ENCODE measurements at places on chromosomes 11 and 22. TPM values are rescaled to one million over a fixed set of nuclear protein-coding genes. Genes with fewer than 3 reads are reported as not detected.

DNA sequence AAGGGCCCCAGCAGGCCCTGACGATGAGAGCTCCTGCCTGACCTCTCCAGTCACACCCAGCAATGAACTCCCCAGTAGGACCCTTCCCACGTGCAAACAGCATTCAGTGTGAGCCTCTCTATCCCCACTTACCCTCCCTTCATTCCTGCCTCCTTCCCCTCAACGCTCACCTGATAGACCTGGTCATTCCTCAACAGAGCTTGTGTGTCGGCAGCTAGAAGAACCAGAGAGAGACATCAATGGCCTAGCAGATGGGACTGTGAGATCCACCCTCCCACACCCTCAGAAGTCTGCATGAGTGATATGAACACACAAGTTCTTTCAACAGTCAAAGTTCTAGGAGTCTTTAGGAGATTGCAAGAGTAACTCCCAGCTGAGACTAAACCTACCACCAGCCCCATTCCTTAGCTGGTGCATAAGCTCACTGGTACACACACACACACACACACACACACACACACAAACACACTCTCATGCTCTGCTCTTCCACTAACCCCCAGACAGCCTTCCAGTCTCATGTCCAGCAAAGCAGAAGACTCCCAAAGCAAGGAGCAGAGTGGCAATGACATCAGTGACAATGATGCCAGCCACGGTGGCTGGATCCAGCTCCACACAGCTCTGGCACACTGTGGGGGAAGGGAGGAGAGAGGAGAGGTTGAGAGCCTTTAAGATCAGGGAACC is 3.1 kb downstream of the CD3D start:
- H3K4me3 ChIP-seq, result no peak overlapping the region
- H3K36me3 ChIP-seq, result no peaks in the 10 kb centered on the region
- no peak overlapping the region for H3K27ac ChIP-seq
- DNase-seq, result no peak

Gene CCDC134
- total RNA-seq, result 10.8 TPM

DNA sequence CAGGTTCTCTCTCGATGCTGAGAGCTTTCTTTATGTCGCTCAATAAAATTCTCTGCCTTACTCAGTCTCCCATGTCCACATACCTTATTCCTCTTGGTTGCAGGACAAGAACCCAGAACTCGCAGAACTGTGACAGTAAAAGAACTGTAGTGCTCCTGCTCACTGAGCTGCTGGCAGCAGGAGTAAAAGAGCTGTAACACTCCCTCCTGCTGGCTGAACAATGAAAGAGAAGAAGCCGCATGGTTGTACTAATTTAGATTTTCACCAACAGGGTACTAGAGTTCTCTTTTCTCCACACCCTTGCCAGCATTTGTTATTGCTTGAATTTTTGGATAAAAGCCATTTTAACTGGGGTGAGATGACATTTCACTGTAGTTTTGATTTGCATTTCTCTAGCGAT is 433.2 kb downstream of the GUCY1A2 start:
- no peaks in the 10 kb centered on the region for H3K27me3 ChIP-seq
- DNase-seq, result no peak
- H3K4me1 ChIP-seq, result no peaks in the 10 kb centered on the region
- H3K27ac ChIP-seq, result no peak overlapping the region

Gene C1QTNF6
- total RNA-seq, result 3.5 TPM

GRCh38 chr11:59822989-59823566 is 12.5 kb upstream of the MRPL16 start:
- no peaks in the 10 kb centered on the region for H3K27me3 ChIP-seq
- DNase-seq, result no peak
- H3K4me3 ChIP-seq, result no peak overlapping the region
- H3K27ac ChIP-seq, result no peak overlapping the region
- H3K4me1 ChIP-seq, result no peaks in the 10 kb centered on the region

Gene PRR33
- not detected for total RNA-seq

DNA sequence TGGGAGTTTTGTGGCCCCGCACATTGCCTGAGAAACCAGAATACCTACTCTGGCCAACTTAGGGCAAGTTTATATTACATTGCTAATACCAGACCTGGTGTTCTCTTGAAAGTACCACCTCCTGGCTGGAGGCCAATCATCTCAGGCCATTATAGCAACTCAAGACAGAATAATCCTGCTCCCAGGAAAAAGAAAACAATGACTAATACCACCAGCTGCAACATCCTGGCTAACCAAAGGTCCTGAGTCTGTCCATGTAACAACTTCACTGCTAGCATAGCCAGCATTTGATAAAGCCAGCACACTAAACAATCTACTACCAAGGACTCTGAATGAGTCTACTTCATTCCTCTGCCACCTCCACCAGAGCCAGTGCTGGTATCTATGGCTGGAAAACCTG is 1298.7 kb upstream of the CNTN5 start:
- H3K36me3 ChIP-seq, result no peaks in the 10 kb centered on the region
- no peak overlapping the region for H3K4me3 ChIP-seq

GRCh38 chr11:11186249-11186648 is 166.8 kb downstream of the CSNK2A3 start:
- H3K36me3 ChIP-seq, result no peaks in the 10 kb centered on the region
- no peak overlapping the region for H3K4me3 ChIP-seq
- H3K27ac ChIP-seq, result no peak overlapping the region
- H3K27me3 ChIP-seq, result no peaks in the 10 kb centered on the region
- no peak for DNase-seq
- no peaks in the 10 kb centered on the region for H3K4me1 ChIP-seq

DNA sequence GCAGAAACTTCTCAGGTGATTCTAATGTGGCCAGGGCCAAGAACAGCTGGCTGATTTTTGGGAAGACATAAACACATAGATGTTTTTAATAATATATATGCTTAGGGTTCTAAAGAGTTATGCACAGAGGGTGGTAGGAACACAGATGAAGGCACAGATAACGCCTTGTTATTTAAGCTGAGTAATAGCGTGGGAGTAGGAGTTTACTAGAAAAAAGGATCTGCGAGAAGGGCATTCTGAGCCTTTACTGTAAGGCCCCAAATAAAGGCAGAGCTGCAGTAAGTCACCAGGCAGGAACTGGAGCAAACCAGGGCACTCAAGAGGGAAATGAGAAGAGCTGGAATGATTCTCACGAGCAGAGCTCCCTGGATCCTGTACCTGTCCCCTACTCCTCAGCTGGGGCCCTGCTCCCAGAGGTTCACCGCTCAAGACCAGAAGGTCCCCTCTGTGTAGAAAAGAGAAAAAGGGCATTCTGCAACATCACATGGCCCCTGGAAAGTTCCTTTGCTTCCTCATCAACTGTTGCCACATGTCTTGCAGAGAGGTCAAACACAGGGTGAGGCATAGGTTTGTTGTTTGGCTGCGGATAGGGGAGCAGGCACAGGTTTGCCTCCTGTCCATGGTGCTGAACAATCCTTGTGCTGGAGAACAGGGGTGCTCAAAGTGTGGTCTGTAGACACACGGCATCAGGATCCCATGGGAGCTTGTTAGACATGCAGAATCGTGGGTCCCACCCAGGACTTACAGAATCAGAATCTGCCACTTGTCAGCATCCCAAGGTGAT is 125.7 kb downstream of the TENM4 start:
- no peak for DNase-seq
- no peak overlapping the region for H3K4me3 ChIP-seq
- H3K36me3 ChIP-seq, result no peaks in the 10 kb centered on the region
- no peaks in the 10 kb centered on the region for H3K4me1 ChIP-seq
- H3K27me3 ChIP-seq, result no peaks in the 10 kb centered on the region

Gene GLB1L2
- 11.5 TPM for total RNA-seq

Gene GRM5
- not detected for total RNA-seq

DNA sequence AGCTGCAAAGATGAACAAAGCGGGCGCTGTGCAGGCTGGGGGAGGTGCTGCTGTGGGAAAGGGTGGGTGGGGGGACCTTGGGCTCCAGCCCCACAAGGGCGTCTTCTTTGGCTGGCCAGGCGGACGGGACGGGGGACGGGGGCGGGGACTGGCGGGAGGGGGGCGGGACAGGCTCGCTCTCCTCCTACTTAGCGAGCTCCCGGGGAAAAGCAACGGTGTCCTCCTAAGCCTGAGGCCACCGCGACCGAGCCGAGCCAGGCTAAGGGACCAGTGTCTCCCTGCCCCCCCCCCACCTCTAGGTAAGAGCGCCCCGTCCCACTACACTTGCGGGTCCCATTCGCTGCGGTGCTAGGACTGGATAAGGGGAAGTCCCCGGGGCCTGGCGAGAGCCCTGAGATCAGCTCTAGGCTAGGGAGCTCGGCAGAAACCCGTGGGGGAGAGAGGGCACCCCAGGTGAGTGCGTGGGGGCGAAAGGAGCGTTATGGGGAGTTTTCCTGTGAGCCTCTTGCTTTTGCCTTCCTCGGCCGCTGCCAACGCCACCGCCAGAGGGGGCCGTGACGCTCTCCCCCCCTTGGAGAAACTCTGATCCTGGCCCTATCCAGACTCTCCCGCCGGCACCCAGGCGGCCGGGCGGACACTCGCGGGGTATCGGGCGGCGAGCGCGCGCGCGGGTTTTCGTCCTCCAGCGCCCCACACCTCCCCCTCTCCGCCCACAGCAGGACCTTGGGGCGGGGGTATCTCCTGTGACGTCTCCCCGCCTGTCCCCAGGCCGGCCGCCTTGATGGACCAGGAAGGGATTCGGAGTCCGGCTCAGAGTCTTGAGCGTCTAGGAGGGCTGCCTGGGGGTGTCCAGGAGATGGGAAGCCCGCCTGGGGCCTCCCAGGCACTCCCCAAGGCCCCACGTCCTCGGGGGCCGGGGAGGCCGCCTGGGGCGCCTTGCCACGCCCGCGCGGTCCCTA is at the start of gene PHLDB1:
Gene PHLDB1 (plus strand): TSS at position 215 of the 959 bp plus-strand sequence. CDS start 6,222 bp downstream, outside the sequence.
- H3K4me1 ChIP-seq, result peaks cover 12% of the 10 kb centered on the region
- DNase-seq, result no peak
- H3K27ac ChIP-seq, result peak within 1 kb of the TSS; percentile 92
- peak within 1 kb of the TSS; percentile 72 for H3K4me3 ChIP-seq

DNA sequence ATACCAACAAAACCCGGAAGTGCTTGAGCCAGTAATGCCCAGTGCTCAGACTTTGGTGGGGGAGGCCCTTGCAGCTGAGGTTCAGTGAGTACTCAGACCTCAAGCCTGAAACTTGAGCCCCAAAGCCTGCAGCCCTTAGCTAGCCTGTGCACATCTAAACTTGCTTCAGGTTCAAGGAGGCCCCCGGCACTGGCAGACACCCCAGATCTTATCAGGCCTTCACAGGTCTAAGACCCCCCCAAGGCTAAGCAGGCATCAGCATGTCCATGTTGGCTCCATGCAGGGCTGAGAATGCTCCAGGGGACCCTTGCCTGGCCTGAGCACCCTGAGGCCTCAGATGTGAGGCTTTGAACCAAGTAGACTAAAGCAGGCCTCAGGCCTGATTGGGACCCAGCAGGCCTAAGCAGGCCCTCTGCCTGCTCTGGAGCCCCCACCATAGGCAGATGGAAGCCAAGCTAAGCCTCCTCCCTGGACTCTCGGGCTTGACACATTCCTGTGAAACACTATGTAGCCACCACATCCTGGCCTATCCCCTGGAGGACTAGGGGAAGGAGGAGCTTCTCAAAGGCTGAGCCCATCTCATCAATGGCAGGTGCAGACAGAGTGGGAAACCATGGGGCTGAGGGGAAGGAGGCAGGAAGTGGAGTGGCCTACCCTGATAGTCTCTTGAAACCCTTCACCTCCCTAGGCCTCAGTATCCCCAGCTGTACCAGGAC is 1.2 kb upstream of the CASTOR1 start:
- no peaks in the 10 kb centered on the region for H3K36me3 ChIP-seq
- H3K27ac ChIP-seq, result peak overlapping the region; percentile 96
- no peaks in the 10 kb centered on the region for H3K27me3 ChIP-seq
- H3K4me3 ChIP-seq, result peak overlapping the region; percentile 94
- H3K4me1 ChIP-seq, result peaks cover 16% of the 10 kb centered on the region
- peak; percentile 61 for DNase-seq

GRCh38 chr11:66851239-66851596 is 5.6 kb upstream of the LRFN4 start:
- no peaks in the 10 kb centered on the region for H3K27me3 ChIP-seq
- no peak overlapping the region for H3K27ac ChIP-seq
- H3K4me3 ChIP-seq, result no peak overlapping the region
- peaks cover 11% of the 10 kb centered on the region for H3K4me1 ChIP-seq
- DNase-seq, result no peak

DNA sequence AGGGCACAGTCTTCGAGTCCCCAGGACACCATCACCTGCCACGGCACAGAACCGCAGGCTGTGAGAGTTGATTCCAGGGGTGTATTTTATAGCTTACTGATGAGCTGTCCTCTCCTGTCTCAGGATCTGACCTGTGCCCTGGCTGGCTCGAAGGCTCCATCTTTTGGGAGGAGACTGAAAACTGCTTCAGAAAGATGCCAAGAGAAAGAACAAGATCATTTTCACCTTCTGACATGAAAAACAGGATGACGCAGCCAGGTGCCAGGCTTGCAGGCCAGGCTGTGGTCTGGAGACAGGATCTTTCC is 2.2 kb downstream of the MRGPRD start:
- H3K4me1 ChIP-seq, result no peaks in the 10 kb centered on the region
- H3K27me3 ChIP-seq, result no peaks in the 10 kb centered on the region
- H3K36me3 ChIP-seq, result no peaks in the 10 kb centered on the region
- no peak for DNase-seq

- H3K4me1 ChIP-seq, result peaks cover 12% of the 10 kb centered on the region
- no peak overlapping the region for H3K27ac ChIP-seq
- no peaks in the 10 kb centered on the region for H3K27me3 ChIP-seq
- H3K36me3 ChIP-seq, result no peaks in the 10 kb centered on the region
Measured at GRCh38 chr22:42869888-42870480, 12.9 kb upstream of the ARFGAP3 start.

- H3K27ac ChIP-seq, result no peak overlapping the region
- no peaks in the 10 kb centered on the region for H3K36me3 ChIP-seq
- no peaks in the 10 kb centered on the region for H3K27me3 ChIP-seq
- DNase-seq, result peak; percentile 60
- no peak overlapping the region for H3K4me3 ChIP-seq
Measured at GRCh38 chr22:31977141-31977841, 33.0 kb downstream of the YWHAH start.

DNA sequence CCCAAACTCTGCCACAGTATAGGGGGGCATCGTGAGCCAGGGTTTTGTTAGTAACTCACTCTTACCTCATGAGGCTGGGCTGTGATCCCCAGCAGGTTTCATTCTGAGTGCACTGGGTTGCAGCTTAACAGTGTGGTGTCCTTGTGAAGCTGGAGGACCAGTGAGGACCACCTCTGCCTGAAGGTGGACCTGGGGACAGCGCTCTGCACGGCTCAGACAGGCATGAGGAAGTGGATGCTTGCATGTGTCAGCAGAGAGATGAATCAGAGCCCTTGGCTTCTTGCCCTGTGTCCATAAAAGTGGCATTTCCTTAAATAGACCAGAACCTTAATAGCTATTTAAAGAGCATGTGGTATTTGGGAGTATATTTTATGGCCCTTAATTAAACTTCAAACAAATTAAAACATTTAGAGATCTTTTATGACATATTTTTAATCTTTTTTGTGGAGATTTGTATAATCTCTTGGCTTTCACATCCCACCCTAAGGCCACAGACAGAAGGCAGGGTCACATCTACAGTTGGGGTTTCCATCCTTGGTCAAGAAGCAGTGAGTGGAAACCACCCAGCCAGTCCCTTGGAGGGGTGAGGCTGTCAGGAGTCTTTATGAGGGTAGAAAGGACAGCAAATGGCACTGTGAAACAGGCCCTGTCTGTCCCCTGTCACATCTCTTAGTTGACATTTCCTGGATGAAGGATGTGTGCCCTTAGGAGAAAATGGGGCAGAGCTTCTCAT is 24.8 kb upstream of the ADORA2A start:
- no peaks in the 10 kb centered on the region for H3K36me3 ChIP-seq
- H3K27ac ChIP-seq, result peak overlapping the region; percentile 84
- H3K4me1 ChIP-seq, result peaks cover 4% of the 10 kb centered on the region

Data from breast epithelium (tissue), 4 donors.